ENCODE measurements at places on chromosomes 7 and 10.

- DNase-seq, result no peak
These were observed 40.0 kb downstream of the GOLGA7B start for GRCh38 chr10:97889461-97890265.

GRCh38 chr7:6628045-6628444 lies 9.1 kb upstream of the ZNF316 start:
- DNase-seq, result no peak

DNA sequence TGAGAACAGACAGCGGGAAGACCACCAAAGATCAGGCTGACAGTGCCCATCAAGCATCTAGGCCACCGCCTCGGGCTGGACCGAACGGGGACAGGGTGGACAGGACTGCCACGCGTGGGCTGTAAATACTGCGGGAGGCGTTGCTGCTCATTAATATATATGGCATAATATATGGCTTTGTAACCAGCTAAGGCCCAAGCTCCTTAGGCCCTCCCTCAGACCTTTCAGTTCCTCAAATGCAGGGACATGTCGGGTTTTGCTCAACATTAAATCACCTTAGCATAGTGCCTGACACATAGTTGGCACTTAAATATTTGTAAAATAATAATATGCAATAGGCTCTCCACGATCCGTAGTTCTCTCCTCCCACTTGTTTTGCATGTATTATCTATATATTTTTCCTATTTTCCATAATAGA lies 402 bp upstream of the TMEM168 start:
- no peak for DNase-seq

DNA sequence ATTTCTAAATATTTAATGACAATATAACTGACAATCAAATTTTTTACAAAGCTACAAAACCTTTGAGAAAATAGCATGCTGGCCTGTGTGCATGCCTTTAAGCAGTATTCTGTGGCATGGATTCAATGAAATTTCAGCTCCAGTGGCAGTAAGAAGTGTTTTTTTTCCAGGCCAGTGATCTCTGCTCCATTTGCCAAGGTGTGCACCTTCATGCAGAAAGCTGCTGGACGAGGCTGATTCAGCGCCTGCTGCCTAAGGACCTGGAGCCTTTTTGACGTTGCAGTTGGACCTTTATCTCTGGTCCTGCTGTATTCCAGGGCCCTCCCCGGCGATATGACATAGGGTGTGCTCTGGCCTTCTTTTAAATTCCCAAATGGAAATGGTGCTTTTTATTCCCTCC lies 26.6 kb downstream of the VWC2 start:
- peak; percentile 59 for DNase-seq

DNA sequence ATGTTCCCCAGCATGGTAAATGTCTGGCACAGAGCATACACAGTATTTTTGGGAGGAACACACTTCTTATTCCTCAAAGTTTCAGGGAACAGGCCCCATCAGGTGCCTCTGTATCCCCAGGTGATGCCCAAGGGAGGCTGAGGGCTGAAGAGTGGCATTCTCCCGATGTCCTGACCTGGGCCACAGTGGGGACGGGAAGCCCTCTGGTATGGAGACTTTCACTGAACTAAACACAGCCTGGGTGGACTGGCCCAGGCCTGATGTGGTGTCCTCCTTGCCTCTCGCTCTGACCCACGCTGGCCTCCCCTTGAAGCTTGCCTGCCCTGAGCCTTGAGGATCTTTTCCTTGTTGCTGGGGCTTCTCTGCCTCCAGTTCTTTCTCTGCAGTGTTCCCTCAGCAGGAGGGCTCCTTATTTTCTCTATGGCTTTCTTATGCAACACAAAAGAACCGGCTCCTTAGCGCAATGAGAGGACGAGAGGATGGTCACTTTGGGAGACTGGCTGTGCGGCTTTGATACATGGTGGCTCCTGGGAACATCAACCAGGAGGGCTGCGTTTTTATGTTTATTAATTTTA lies 157.5 kb upstream of the TNS3 start:
- no peak for DNase-seq

- DNase-seq, result no peak
These were observed 96.3 kb downstream of the ELMO1 start for GRCh38 chr7:37352251-37352880.

- DNase-seq, result no peak
These were observed 47.4 kb downstream of the PRPF18 start for GRCh38 chr10:13634207-13634606.

DNA sequence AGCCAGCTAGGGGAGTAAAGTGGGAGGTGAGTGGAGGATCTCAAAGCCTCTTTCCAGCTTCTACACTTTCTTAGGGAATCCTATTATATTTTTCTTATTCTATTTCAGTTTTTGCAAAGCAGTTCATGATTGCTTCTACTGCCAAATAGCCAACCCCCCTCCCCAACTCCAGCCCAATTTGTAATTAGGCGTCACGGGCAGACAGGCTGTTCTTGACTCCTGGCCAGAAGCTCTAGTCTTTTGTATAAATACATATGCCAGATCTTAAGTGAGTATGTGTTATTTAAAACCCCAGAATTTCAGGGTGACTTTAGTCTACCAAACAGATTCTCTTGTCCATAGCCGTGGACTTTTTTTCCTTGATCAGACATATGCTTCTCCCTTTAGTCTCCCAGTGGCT lies 255.2 kb downstream of the BUB3 start:
- no peak for DNase-seq

DNA sequence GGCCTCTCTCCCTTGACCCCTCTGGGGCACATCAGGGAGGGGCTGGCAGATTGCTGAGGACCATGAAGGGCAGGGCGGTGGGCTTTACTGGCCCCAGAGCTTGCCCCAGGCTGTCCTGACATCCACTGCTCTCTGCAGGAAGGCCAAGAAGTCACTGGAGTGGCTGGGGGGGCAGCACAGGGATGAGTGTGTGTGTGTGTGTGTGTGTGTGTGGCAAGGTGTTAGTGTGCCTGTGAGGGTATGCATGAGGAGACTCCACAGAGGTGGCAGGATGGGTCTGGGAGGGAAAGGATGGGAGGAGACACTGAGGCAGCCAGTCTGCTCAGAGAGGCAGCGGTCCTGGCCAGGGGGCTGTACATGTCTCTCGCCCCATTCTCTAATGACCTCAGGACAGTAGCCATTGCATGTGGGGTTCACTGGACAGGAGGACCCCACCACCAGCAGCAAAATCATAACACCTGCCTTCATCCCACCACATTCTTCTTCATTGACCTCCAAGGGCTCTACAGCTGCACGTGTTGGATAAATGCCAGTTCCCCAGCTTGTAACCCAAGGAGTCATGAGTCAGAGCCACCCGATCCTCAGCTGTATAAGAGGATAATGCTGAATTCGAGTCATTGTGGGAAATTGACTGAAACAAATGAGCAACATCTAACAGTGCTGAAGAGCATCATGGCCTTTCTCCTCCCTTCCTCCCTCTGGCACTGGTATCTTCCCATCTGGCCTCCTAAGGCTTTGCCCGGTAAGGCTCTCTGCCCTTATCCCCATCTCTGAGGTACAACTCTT lies 720.5 kb downstream of the GRID1 start:
- peak; percentile 83 for DNase-seq

- no peak for DNase-seq
These were observed 81.8 kb downstream of the NT5C2 start for GRCh38 chr10:103111031-103111917.

DNA sequence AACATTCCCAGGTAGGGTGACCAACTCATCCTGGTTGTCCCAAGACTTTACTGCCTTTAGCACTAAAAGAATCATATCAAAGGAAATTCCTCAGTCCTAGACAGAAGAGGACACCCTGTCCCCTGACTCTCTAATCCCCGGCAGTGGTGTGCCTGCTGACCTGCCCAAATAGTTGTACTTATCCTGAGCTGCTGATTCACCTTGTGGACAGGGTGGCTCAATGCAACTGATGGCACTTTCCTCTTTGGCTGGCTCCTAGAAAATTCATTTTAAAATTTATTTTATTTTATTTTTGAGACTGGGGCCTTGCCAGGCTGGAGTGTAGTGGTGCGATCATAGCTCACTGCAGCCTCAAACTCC lies 111.7 kb downstream of the JCAD start:
- DNase-seq, result no peak

DNA sequence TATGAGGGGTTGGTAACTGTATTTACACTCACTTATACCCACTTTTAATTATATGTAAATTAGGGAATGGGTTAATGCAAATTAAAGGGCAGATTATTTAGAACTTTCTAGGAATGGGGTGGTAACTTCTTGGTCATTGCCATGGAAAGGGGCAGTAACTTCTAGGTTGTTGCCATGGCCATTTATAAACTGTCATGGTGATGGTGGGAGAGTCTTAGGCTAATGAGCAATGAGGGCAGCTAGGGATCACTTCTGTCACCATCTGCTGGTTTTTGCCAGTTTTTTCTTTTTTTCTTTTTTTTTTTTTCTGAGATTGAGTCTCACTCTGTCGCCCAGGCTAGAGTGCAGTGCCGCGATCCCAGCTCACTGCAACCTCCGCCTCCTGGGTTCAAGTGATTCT lies 33.1 kb downstream of the NAPEPLD start:
- DNase-seq, result no peak

- DNase-seq, result no peak
These were observed 26.0 kb downstream of the SLIT1 start for GRCh38 chr10:97159646-97160305.

DNA sequence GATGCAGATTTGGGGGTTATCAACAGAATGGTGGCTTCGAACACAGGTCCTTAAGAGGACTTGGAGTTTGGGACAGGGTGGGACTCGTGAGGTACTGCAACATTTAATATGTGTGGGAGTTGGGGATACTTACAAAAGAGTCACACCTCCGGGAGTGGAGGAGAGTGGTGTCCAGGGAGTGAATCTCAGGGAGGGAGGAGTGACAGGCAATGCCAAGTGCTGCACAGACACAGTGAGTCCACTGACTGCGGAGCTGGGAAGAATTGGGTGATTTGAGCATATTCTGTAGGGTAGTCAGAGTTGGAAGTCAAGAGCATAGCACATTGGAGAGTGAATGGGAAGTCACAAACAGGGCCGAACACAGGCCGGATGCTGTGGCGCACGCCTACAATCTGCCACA lies 5.1 kb downstream of the UBE3C start:
- DNase-seq, result no peak

DNA sequence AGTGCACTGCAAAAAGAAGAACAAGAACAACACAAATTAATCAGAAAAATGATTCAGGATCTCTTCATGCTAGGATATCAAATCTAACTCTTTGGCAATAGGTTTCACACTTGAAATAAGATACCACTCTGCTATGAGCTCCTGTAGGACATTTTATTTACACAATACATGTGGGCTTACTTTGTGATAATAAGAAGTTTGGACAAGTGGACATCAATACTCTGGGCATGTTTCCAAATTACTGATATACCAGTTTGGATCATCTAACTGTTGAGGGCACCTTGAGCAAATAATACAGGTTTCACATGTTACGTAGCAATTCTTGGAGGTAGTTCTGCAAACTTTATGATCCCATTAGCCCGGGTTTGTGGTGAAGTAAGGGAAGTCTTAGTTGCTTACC lies 59.8 kb downstream of the CPVL start:
- no peak for DNase-seq

- no peak for DNase-seq
These were observed 125.0 kb upstream of the NPY start for GRCh38 chr7:24158975-24159374.

- no peak for DNase-seq
These were observed 187.0 kb downstream of the ZNF365 start for GRCh38 chr10:62561151-62561550.

DNA sequence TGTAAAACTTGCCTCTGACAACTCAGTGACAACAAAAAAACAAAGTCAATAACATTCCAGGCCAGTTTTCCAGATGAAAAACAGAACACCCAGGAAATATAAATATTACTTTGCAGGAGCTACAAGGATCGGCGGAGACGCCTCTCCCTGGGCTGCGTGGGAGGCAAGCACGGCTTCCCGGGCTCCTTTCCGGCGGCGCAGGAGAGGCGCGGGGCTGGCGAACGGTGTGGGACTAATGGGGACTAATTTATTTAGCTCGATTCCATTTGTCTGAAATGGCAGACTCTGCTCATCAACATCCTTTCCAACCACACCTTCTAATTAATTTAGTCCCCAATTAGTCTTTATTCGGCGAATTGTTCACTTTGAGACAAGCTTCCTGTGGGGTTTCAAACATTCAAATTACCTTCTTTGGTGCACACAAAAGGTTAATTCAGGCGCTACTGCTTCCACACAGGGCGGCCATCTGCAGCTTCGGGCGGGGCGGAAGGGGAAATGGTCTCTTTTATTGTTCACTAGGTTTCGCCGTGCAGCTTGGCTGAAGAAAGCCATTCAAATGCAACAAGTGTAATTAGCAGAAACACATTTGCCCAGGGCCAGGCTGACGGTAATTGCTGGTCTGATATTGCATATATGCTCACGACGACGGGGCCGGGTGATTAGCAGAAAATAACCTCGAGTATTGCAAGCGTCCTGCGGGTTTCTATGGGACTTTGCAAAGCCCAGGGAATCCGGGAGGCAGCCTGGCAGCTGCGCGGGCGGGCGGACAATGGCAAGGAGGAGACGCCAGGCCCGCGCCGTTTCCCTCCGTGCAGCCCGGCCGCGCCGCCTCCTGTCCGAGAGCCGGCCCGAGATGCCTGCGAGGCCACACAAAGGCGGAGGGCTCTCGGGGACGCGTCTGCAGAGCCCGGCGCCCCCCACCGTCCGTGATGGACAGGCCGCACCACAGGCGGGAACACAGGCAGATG lies 270.1 kb downstream of the PTPRN2 start:
- no peak for DNase-seq

GRCh38 chr7:36604806-36605205 lies 119.5 kb downstream of the AOAH start:
- no peak for DNase-seq

Measured in NCI-H446 treated with DMSO at 0.1 percent for 48 hours (cell line).